Pulmonary artery endothelial cell (primary cell): ENCODE measurements at places on chromosomes 13 and 19. TPM values are rescaled to one million over a fixed set of nuclear protein-coding genes. Genes with fewer than 3 reads are reported as not detected.

Gene NLRP11
- total RNA-seq, result not detected in 2 replicates

- no peak for DNase-seq
These were observed 144.6 kb downstream of the NDFIP2 start for GRCh38 chr13:79625517-79625916.

Gene CEACAM7
- total RNA-seq, result not detected in 2 replicates

GRCh38 chr13:51240958-51241357 lies 18.8 kb downstream of the FAM124A start:
- no peak for DNase-seq

DNA sequence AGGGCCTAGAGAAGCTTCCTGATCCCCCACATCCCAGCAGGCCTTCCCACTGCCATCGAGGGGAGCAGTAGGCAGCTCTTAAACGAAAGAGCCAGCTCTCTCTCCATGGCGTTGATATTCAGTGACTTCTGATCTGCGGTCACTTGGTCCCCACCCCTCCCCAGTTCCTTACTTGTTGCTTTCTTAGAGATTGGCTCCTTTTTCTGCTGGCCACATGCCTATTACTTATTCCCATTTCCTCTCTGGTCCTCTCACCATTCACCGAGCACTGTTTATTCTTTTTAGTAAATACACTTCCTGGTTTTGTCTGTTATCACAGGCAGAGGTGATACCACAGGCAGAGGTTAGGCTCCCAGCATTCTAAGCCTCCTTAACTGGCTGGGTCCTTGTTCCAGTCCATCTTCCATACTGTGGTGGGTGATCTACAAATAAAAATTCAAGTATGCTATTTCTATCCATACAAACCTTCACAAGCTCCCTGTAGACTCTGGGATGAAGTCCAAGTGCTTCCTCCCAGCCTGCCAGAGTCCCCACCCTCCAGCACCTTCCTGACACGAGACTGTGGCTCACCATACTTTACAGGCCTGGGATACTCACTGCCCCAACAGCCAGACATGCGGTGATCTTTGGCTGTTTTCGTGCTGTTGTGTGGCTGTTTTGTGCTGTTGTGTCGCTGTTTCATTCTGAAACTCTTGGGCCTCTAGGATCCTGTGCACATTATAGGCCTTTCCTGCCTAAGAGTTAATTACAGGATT lies 315.9 kb downstream of the ATP8A2 start:
- DNase-seq, result no peak
